ENCODE measurements at places on chromosomes 12 and 14.

DNA sequence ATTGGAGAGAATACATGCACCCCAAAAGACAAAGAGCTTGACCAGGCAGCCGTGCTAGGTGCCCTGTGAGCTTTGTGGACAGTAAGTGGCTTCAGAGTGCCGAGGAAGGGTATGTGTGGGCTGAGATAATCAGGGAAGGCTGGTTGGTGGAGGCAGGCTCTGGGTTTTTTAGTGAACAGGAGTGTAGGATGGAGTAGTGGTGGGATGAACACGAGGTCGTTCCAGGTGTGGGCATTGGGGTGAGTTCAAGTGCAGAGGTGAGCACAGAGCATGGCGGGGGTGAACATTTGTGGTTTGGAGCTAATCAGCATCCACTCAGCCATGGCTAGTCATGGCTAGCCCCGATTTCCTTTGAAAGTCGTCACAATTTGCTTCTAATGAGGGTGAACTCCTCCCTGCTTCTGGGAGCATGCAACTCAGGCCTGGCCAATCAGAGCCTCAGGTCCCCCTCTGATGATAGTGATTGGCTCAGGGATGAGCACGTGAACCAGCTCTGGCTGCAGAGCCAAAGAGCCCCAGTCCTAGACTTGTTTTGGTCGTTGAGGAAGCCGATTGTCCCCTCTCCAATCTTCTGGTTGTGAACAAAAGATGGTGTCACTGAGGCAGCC, 40.7 kb upstream of the TCL1B start:
- no peak for DNase-seq

DNA sequence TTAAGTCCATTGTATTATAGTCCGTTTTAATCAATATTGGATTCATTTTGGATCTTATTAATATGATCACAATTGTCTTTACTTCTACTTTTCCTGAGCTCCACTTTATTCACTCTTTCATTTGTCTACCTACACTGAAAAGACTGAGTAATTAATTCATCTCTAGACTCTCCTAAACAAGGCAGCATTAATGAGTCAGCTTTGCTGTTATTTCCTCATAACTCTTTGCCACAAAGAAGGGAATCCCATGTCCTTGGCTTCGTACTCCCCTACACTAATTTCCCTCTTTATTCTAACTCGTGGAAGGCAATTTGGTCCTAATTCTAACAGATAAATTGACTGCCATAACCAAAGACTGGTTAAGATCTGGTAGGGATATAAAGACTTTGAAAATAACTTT, 91.9 kb downstream of the ARMH4 start:
- DNase-seq = no peak

DNA sequence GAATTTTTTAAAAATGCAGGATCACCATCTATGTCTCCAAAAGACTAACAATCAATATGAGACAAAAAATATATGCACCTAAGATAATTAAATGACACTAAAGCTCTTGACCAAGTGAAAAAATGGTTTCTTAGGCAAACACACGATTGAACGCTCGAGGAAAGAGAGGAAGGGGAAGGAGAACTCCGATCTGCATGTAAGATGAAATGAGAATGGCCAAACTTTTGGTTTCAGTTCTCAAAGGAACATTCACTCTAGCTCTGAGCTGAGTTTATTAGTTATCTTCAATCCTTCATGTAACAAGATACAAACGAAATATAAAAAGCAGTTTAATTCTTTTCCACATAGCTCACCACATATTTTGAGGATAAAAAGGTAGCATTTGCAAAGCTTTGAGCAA, 2.8 kb downstream of the DYRK4 start:
- DNase-seq = no peak

DNA sequence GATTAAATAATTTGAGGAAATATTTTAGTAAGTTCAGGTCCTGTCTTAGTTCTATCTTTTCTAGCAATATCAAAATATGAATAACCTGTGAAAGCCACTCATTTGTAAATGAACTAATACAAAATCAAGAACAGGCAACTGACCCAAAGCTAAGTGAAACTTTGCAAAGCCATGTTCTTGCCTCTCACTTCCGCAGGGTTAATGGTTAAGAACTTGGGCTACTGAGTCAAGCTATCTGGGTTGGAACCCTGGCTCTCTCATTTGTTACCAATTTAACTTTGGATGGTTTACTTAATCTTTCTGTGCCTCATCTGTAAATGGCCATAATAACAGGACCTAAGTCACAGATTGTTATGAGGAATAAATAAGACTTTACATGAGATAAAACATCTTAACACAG, 2.8 kb downstream of the KIF21A start:
- no peak for DNase-seq

- DNase-seq = no peak
These were observed 9.6 kb upstream of the SMARCC2 start for GRCh38 chr12:56198836-56199235.

DNA sequence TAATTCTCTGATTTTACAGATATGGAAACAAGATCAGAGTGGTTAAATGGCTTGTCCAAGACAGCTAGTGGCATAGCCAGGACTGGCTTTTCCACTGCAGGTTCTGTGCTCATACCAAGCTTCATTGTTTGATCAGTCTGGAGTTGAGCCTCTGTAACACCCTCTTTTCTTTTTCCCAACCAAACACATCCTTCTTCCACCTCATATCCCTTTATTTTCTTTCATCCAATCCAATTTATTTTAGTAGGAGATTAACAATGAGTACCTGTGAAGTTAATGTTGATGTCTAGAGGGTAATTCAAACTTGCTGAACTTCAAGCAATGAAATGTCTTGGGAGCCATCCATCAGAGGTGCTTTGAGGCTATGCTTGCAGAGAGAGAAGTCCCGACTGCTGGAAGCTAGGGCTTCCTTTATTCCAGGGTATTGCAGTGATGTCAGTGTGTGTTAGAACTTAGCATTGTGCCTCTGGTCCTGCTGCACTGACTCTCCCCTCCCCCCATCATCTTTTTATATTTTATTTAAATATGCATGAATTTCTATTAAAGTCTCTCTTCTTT, 452.1 kb upstream of the PDE3A start:
- DNase-seq = no peak

Measured in GM12891 (cell line).